ENCODE measurements at places on chromosomes 6 and 20.

DNA sequence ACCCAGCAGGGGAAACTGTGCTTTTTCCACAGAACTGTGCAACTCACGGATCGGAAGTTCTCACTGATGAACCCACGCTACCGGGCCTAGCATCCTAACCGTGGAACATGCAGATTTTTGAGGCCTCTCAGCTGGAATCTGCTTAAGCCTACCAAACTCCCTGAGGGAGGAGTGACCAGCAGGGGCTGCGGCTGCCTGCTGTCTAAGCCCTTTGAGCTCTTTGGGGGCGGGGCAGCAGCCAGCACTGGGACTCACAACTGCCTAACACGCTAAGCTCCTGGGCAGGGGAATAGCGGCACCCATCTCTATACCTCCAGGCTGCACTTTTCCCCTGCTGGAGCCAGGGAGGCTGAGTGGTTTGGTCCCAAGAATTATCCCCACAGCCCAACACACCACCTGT is 20.4 kb upstream of the METTL24 start:
- no peak for DNase-seq

- DNase-seq: no peak
These were observed 124.0 kb upstream of the ECI2 start for GRCh38 chr6:4259391-4259790.

DNA sequence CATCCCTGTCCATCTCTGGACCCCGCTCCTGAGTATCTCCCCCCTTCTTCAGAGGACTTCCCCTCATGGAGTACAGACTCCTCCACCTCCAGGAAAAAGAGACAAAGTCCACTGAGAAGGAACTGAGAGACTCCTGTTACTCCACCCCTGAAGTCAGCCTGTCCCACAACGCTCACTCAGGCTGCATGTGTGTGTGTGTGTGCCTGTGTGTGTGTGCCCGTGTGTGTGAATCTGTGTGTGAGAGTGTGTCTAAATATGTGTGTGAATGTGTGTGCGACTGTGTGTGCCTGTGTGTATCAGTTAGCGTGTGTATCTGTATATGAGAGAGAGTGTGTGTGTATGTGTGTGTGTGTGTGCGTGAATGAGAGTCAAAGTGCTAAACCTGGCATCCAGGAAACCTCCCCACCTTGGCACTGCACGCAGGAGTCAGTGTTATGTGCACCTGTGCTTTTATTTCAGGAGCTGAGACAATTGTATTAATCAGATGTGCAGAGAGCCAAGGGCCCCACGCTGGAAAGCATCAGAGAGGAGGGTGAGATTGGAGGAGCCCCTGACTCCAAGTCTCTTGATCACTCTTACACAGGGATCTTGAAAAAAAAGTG is 39.0 kb downstream of the HLA-A start:
- DNase-seq: no peak

DNA sequence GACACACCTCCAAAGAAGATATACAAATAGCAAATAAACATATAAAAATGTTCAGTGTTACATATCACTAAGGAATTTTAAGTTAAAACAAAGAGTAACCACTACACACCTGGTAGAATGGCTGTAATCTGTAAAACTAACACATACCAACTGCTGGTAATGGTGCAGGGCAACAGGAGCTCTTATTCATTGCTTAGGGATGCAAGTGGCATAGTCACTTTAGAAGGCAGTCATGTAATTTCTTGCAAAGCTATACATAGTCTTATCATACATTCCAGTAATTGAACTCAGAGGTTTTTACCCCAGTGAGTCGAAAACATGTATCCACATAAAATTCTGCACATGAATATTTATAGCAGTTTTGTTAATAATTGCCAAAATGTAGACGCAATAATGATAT is 906.8 kb upstream of the CITED2 start:
- peak; percentile 84 for DNase-seq

DNA sequence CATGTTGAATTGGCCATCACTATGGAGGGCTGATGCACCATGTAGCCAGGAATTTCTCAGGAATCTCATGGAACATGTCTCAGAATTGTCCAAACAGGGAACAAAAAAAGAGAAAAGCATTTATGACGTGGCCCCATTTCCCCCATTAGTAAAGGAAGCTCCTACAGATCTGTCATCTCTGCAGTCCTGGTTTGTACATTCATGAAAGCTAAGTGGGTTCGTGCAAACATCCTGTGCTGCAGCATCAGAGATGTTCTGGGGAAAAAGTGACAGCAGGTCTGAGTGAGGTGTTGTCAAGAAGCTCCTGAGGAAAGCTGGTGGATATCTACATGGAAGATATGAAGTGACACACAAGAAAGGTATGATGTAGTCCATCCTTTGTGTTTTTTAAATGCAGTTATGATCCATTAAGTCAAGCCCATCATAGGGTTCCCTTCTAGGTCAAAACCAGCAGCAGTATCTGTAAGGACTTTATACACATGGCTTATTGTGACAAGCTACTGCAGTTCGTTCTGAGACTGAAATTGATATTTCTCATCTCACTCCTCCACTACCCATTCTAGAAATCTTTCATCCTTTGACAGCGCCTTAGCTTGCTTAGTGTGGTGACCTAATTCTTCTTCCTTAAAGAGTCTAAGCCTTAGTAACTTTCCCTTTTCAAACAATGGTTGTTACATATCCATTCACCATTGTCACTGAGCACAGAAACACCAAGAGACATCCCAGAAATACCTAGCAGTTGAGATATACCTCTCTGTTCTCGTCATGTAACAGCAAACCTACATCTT is 200.0 kb upstream of the TCF21 start:
- DNase-seq: no peak

GRCh38 chr6:157196391-157196790 is 126.9 kb downstream of the TMEM242 start:
- DNase-seq: no peak

DNA sequence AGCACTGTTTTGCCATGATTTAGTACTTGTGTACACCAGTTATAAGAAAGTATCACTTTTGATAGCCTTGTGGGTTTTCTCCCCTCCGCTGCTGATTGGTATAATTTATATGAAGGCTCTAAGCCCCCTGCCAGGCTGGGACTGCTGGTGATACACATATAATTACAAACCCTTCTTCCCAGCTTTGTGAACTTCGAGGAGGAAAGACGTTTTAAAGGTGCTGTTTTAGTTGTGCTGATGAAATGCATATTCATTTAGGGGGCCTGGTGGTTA is 246.2 kb downstream of the TAF4 start:
- no peak for DNase-seq
